ENCODE measurements at places on chromosomes 7 and 10.

GRCh38 chr10:126216632-126216961 lies 171.7 kb downstream of the ADAM12 start:
- DNase-seq, result no peak

GRCh38 chr10:15462253-15462897 lies 91.3 kb upstream of the FAM171A1 start:
- DNase-seq, result no peak

GRCh38 chr7:74202841-74203556 lies 6.8 kb upstream of the LAT2 start:
- DNase-seq, result peak; percentile 43

DNA sequence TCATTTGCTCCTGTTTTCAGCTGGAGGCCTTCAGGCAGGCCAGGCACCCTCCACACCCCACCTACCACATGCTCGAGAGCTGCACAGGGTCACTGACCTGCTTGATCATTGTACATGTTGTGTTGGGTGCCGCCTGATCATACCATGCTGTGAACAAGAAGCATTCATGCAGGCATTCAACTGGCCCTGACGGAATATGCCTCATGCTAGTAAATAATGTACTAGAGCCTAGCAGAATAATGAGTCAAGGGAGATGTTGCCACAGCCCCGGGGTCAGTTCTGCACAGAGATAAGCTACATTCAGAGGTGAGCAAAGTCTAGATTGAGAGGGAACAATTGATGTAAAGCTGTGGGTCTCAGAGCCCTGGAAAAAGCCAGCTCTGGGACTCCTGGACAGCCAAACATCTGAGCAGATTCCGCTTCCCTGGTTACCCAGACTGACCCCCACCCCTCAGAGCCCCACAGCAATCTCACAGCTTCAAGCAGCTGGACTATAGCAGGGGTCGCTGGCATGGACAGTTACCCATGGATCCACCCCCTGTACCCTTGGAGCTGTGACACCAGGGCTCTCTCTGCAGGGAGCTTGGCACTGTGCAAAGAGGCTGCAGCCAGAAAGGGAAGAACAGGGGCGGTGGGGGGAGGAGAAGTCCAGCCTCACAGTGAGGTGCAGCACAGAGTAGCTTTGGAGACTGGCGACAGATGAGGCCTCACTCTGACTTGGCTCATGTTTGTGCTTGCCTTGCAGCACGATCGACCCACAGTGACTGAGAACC lies 86.6 kb downstream of the FRMPD2 start:
- no peak for DNase-seq

DNA sequence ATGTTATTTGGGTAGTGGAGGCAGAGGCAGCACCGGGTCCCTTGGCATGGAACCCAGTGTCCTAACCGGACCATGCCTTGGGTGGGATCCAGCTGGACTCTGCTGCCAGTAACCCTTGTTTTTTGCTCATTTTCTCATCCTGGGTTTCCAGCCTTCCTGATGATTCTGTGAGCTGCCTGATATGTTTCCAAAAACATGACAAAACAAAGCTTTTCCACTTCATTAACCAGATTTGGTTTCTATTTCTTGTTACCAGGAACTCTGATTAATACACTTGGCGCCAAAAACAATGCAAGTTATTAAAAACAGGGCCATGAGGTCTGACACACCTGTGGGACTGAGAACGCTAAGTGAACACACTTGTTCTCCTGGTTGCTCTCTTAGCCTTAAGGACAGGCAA lies 32.8 kb upstream of the DLG5 start:
- no peak for DNase-seq

- DNase-seq, result no peak
These were observed 125.7 kb upstream of the CDK1 start for GRCh38 chr10:60652628-60653027.

GRCh38 chr7:64907641-64908326 lies 4.7 kb downstream of the ZNF273 start:
- DNase-seq, result no peak

- no peak for DNase-seq
These were observed 2.1 kb upstream of the KAT6B start for GRCh38 chr10:74824184-74824899.

GRCh38 chr10:11106621-11107374 lies 89.1 kb downstream of the CELF2 start:
- no peak for DNase-seq

- DNase-seq, result no peak
These were observed 142.2 kb downstream of the HERPUD2 start for GRCh38 chr7:35552691-35553090.

- DNase-seq, result no peak
These were observed 182.2 kb downstream of the CAMK1D start for GRCh38 chr10:12531305-12532220.

DNA sequence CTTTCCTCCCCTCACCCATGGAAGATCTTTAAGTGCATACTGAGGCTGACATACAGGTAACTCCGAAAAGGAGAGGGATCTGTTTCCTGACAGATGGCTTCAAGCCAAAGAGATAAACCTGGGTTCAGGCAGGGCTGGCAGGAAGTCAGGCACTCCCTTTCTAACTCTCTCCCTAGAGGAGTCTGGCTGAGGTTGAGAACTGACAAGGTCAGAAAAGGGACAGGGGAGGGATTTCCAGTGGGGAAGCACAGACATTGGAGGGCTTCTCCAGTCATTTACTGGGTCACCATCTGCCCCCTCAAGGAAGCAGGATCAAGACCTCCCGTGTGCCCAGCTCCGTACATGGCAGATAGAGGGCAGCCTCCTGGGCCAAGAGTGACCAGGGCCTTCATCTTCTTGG lies 31.6 kb downstream of the TLX1 start:
- DNase-seq, result no peak

DNA sequence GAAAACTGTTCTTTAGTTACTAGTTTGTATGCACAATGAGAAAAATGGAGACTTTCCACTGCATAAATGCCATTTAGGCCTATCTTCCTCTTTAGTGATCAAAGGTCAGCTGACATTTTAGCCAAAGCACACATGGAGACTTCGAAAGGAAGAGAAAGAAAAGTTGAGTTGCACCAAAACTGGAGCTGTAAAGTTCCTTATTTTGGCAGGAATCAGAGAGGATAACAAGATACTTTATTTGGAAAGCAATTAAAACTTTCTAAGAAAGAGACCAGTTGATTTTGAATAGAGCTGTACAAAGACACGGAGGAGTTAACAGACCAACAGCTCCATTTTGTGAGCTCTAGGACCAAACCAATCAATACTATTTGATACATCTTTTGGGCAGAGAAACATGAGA lies 14.2 kb downstream of the ENTPD7 start:
- DNase-seq, result no peak

DNA sequence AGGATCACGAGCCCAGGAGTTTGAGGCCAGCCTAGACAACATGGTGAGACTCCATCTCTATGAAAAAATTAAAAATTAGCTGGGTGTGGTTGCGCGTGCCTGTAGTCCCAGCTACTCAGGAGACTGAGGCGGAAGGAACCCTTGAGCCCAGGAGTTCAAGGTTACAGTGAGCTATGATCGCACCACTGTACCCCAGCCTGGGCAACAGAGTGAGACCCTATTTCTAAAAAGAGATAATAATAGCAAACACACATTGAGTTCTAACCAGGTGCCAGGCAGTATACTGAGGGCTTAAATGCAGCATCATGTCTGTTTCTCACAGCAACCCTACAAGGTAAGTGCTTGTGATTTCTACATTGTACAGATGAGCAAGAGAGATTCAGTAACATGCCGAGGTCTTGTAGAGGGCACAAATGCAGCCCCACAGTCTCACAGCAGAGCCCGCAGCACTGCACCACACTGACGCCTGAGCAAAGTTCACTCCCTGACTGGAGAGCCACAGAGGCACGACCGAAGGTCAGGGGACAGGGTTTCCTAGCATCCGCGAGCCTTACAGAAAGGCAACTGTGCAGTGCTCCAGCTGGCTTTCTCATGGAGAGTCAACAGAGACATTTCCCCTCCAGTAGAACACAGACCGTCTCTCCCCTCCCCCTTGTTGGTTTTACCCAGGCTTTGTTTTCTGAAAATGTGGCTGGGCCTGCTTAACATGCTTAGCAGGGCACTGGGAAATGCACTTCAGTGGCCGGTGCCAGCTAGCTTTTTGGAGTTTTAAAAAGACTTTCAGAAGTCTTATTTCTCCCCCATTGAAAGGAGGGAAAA lies 36.5 kb downstream of the PDSS1 start:
- no peak for DNase-seq

- peak; percentile 22 for DNase-seq
These were observed 15.5 kb downstream of the ACBD5 start for GRCh38 chr10:27225011-27225590.

Measured in CD8-positive, alpha-beta T cell (primary cell).